Stimulated activated CD4-positive, alpha-beta T cell treated with anti-CD3 and anti-CD28 coated beads, Interleukin-2, amount 100 ng/mL, for 24 hours (primary cell): ENCODE measurements at places on chromosomes 7 and 10.

- DNase-seq, result no peak
Measured at GRCh38 chr10:130750441-130750840, 561.1 kb downstream of the TCERG1L start.

DNA sequence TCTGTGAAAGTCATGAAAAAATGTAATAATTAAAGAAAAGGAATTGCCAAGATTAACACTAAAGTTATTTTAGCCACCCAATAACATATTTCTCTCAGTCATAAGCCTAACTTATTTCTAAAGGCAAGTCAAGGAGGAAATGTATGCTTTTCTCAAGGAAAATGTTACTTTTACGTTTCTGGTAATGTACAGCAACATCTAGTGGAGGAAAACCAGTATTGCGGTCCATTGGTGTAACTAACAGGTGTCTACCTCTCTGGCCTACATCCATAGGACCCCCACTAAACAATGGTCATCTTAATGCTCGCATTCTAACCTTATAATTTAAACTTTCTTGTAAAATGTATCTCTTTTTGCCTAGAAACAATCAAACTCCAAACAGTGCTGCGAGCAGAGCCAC is 437.5 kb downstream of the KIF20B start:
- no peak for DNase-seq

DNA sequence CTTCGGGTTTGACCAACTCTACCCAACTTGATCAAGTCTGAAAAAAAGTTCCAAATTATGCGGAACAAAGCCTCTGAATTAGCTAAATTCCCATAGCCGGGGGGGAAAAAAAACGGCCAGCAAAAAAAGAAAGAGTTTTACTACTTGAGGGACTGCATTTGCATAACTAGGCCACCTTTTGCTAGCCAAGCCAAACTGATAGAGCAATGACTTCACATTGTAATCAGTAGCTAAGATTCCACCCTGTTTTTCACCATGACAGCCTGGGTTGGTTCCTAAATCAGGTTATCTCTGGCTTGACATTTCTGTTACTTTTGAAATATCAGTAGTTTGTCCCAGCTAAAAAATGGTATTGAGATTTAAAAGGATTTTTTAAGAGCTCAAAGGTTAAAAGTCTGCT is 31.4 kb upstream of the CREB3L2 start:
- DNase-seq, result no peak

DNA sequence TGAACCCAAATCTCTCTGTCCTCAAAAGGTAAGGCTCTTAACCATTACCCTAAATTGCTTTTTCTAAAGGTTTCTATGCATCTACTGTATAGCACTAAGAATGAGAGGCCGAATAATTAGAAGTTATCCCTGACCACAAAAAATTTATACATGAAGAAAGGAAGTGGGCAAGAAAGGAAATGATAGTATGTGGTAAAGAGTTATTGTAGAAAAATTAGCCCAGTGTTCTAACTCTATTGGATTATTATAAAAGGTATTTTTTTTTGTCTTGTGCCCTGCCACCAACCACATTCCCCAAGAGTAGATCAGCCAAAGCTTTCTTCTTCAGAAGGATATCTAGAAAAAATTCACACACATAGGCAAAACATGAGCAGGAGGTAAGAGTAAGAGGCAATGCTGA is 45.4 kb downstream of the DKK1 start:
- DNase-seq, result no peak

DNA sequence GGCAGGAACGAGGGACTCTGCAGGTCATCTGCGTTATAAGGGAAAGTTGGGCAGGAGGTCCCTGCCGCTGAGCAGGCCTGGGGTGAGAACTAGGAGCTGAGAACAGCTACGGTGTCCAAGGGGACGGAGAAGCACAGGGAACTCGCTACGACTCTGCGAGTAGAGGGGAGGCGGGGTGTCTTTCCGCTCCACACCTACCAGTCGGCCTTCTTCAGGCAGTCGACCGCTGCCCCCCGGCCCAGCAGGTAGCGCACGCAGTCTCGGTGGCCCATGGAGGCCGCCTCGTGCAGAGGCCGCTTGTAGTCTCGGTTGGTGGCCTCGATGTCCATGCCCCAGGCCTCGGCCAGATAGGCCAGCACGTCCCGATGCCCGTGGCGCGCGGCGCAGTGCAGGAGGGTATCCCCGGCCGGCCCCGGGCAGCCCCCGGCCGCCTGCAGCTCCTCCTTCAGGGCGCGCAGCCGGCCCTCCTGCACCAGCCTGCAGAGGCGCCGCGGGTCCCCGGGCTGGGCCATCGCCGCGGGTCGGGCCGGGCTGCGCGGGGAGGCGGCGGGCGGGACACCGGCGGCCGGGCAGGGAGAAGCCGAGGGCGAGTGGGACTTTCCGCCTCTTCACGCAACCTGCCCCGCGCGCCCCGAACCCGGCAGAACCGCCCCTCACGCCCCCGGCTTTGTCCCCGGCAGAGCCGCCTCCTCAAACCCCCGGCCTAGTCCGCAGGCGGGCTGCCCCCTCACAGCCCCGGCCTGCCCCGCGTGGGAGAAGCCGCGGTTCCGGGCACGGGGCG is 660 bp downstream of the ANKRD16 start:
- peak; percentile 44 for DNase-seq

DNA sequence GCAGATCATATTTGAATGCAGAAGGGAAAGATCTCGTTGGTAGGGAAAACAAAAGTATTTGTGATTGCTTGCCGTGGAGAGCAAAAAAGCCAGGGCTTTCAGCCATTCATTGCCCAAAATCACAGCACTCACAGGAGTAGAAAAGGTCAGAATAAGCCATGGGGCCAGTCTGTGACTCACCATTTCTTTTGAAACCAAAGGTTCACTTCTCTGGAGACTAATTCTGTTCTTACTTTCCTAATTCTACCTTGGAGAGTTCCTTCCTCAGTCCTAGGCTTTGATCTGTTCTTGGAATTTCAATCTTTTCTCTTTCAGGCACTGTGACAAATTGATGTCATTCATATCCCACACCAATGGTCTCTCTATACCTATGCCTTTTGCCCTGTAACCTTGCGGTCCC is 54.1 kb upstream of the FAM180A start:
- DNase-seq, result no peak

- DNase-seq, result no peak
Measured at GRCh38 chr7:15323550-15323949, 238.3 kb downstream of the AGMO start.
